ENCODE measurements at places on chromosomes 6 and 20. TPM values are rescaled to one million over a fixed set of nuclear protein-coding genes. Genes with fewer than 3 reads are reported as not detected.

DNA sequence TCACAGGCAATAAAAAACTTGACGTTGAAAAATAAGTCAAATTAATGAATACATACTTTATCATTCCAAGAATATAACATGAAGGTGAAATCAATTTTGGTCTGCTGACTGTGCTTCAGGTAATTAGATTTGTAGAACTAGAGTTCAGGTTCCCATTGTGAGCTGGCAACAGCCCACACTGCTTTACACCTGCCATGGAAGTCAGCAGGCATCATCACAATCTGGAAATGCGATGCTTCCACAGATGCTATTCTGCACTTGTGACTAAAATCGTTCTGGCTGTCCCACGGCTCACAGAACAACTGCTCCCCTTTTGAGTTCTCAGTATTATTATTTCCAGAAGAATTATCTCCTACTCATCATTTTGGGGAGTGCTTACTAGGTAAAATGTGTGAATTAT, 62.6 kb upstream of the THEMIS start:
- no peak for DNase-seq

DNA sequence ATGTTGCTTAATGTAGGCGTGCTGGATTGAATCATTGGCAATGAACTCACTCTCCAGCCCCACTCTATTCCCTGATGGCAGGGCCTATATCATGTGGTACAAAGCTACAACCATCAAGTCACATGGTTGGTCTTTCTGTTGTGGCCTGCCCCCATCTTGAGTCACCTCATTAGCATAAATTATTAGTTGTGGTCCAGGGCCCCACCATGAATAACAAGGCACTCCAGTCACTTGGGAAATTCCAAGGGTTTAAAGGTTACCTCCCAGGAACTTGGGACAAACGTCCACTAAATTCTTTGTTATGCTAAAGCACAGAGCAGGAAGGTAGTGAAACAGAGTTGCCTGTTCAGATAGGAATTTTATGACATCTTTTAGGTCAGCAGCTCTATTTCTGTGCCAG, 193.7 kb downstream of the SLC35F1 start:
- no peak for DNase-seq

DNA sequence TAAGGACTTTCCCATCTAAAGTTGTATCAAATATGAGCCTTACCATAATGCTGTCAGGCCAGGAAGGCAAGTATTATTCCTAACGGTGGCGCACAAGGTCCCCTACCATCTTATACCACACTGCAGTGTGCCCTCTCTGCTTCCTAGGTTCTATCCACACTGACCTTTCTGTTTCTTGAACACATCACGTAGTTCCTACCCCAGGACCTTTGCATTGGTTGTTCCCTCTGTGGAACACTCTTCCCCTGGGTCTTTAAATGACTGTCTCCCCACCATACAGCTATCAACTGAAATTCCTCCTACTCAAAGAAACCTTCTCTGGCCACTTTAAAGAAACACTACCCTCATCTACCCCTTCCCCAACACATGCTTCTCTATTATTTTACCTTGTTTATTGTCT, 104.5 kb upstream of the SPACA1 start:
- no peak for DNase-seq

DNA sequence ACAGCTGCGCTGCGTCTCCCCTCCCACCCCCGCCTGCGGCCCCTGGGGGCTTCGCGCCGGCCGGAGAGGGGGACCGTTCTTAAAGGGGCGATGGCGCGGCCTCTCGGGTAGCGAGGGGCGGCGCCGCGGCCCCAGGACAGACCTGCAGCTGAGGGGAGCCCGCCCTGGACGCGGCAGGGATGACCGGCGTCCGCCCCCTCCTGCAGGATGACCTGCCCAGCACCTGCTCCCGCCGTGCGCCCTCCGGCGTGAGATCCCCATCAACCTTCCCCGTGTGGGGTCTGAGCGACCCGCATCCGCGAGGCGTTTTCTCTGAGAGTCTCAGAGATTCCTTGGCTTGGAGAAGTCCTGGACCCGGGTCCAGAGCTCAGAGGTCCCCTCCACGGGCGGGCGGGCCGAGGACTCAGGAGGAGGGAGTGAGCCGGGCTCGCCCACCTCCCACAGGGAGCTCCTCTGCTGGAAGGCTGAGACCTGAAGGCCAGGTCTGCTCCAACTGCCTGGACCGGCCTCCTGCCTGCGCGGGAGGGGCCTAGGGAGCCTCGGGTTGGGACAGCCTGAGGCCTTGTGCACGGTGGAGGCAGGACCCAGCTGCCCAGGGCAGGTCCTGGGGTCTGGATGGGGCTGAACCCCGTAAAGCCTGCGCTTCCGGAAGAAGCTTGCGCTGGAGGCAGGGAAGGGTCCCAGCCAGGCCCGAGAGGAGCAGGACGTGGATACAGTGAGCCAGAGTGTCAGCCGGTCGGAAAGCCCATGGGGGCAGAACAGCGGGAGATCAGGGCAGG, 532 bp upstream of the NKAIN4 start:
- DNase-seq, result no peak

DNA sequence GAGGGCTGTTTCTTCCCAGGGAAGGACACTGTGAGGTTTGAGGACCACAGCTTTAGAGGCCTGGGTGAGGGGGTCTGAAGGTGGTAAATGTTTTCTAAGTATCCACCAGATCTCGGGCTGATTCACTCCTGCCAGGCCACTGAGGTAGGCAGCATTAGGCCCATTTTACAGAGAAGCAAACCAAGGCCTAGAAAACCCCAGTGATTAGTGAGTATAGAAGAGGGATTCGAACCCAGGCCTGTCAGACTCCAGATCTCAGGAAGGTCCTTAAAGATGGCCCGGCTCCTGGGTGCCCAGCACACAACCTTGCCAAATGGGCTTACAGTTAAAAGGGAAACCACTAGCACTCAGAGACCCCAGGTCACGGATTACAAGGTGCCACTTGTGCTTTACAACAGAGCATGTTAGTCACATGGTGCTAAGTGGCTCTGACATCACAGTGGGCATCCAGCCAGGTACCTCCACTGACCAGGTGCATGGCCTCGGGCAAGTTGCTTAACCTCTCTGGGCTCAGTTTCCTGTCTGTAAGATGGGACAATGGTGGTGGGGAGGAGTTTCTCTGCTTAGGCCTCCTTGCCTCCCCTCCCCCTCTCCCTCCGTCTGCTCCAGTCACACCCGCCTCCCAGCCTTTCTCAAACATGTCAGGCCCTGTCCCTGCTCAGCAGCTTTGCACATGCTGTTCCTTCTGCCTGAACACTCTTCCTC, 18.8 kb upstream of the SIRPA start:
- DNase-seq, result peak; percentile 41

DNA sequence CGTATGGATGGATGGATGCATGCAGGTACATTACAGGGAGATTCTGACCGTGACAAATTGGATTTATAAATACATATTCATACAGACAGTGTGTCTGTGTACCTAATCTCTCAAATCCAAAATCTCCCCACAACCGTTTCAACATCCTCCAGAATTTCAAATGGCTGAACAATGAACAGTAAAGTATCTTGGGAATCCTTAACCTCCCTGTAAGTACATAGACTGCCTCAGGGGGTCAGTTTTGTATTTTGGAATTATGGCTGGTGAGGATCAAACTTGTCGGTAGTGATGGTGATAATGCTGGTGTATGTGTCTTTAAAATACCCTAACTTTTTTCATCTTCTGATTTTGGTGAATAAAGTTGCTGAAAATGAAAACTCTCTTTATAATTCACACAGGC, 246.2 kb downstream of the FOXC1 start:
- no peak for DNase-seq

- DNase-seq, result no peak
These were observed 216.6 kb downstream of the IBTK start for GRCh38 chr6:82030761-82031503.

- peak; percentile 75 for DNase-seq
These were observed 1.1 kb downstream of the L3MBTL3 start for GRCh38 chr6:130019326-130020072.

DNA sequence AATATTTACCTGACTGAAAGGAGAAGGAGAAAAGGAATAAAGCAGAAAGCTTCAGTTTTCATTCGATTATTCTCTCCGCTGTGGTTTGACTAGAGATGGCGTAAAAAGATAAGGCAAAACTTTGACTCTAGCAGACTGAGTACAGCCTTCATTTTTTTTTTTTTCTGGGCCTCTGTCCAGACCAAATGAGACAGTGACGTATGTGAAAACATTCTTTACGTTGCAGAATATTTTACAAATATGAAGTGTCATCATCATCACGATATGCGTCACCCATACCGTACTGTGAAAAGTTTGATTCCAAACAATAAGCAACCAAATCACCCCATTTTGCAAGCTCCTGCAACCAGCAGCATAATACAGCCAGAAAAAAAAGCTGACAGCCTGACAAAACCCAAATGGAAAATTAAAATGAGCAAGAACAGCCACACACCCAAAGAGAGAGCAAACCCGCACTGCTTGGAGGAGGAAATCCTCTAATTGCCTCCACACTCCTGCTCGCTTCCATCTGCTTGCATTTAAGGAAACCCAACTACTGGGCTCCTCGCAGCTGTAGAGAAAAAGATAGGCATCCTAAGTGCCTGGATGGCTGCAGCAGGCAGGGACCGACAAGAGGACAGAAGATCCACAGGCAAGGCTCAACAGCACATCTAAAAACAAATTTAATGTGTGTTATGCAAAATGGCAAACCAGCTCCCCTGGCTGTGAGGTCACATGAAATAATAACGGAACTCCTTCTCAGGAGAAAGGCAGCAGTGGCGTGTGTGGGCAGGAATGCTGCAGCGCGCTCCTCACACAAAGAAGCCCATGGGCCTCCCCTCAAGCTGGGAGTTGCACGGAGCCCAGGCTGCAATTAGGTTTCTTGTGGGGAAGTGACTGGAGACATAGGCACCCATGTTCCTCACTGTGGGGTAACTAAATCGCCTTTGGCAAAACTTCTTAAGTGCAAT, 113.1 kb downstream of the FYN start:
- no peak for DNase-seq

GRCh38 chr6:134106702-134107101, 54.3 kb upstream of the SLC2A12 start:
- DNase-seq, result no peak

DNA sequence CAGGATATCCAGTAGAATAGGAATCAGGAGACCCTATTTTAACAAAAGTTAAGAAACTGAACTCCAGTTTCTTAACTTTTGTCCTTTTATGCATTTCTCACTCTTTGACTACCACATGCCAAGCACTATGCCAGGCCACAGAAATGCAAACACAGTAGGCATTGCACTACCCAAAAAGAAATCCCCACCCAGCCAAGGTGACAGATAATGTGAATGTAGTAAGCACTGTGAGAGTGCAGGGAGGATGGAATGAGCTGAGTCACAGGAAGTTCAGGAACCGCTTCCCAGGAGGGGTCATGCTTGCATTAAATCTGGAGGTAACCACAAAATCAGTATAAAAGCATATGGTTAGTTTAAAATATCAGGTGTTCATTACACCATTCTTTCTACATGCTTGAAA, 20.1 kb upstream of the FAM83C start:
- DNase-seq, result no peak

- peak; percentile 41 for DNase-seq
These were observed 125.8 kb upstream of the SRSF6 start for GRCh38 chr20:43331906-43332305.

GRCh38 chr6:26222571-26222970, 135.3 kb downstream of the HFE start:
- peak; percentile 49 for DNase-seq

GRCh38 chr20:16119909-16120308, 453.3 kb downstream of the KIF16B start:
- no peak for DNase-seq

DNA sequence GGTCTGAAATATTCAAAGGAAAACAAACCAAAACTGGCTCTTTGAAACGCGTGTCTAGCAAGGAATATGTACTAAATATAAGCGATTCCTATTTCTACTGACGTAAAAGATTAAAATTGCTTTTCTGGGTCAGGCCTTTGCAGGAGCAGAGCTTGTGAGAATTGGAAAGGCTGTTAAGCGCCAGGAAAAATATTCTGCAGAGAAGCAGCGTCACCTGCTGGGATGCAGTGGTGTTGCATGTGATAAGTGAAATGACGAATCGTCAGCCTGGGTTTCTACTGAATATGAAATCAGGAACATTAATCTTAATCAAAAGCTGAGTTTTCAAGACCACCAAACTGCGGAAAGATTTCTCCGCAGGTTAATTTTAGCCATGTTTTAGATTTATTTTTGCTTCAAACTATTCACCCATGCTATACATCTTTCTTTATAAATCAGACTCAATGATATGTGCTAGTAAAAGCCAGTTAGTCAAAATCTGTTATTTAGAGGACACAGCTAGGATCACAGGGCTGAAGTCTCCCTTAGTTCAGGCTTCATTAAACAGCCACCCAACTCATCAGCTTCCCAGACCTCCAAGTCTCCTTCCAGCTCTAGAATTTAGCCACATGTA, 67.4 kb downstream of the ALDH8A1 start:
- DNase-seq, result peak; percentile 83

DNA sequence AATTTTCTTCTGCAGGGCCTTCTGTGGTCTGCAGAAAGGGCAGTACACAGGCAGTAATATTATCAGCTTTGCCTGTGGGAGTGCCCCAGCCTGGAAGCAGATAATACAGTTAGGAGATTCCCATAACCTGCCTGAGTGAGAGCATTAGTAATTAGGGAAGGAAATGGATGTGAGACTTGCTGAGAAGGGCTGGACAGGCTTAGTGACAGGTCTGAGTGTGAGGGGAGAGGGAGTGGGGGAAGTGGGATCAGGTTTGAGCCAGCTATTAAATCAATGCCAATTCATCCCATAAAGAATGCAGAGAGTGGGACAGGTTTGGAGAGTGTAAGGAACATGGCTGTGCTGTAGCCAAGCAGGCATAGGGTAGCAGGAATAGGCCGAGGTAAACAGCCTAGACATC, 10.1 kb upstream of the CFAP206 start:
- DNase-seq, result no peak

GRCh38 chr6:79375635-79376337, 141.3 kb upstream of the HMGN3 start:
- no peak for DNase-seq

- DNase-seq, result no peak
These were observed 377.1 kb upstream of the BTBD3 start for GRCh38 chr20:11540558-11540957.

DNA sequence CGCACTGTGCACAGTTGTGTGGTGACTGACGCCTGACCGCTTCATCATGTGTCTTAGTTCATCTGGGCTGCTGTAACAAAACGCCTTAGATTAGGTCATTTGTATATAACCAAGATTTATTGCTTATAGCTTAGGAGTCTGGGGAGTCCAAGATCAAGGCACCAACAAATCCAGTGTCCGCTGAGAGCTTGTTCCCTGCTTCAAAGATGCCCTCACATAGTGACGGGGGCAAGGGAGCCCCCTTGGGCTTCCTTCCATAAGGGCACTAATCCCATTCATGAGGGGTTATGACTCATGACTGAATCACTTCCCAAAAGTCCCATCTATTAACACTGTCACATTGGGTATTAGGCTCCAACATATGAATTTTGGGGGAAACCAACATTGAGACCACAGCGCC, 34.6 kb downstream of the CYP24A1 start:
- no peak for DNase-seq

The PHIP gene
- 18.2 TPM for total RNA-seq

The LRFN2 gene
- not detected for total RNA-seq

The PRPH2 gene
- total RNA-seq, result 1.2 TPM

The TRIM31 gene
- 11.0 TPM for total RNA-seq

The XKR7 gene
- not detected for total RNA-seq

The ZNF318 gene
- 12.7 TPM for total RNA-seq

The GNRH2 gene
- not detected for total RNA-seq

The BAG2 gene
- total RNA-seq, result 24.2 TPM

The MAFB gene
- total RNA-seq, result 22.9 TPM

The IP6K3 gene
- total RNA-seq, result not detected

The RIMS1 gene
- total RNA-seq, result 45.2 TPM

The BMP6 gene
- total RNA-seq, result 15.8 TPM

The FAM50B gene
- total RNA-seq, result 2.2 TPM

The DZANK1 gene
- not detected for total RNA-seq

The BTNL2 gene
- not detected for total RNA-seq
